Retina (tissue), 1 donor: ENCODE measurements at places on chromosomes 7 and 10.
A peak's percentile ranks its signal among the peaks of the same experiment; 100 is the strongest.

DNA sequence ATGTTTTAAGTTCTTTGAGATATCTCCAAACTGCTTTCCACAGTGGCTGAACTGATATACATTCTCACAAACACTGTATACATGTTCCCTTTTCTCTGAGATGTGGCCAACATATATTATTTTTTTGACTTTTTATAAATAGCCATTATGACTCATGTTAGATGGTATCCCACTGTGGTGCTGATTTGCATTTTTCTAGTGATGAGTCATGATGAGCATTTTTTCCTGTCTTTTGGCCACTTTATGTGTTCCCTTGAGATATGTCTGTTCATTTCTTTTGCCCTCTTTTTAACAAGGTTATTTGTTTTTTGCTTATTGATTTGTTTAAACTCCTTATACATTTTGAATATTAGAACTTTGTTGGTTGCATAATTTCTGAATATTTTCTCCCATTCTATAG lies 1055.1 kb downstream of the NXPH1 start:
- DNase-seq = no peak

DNA sequence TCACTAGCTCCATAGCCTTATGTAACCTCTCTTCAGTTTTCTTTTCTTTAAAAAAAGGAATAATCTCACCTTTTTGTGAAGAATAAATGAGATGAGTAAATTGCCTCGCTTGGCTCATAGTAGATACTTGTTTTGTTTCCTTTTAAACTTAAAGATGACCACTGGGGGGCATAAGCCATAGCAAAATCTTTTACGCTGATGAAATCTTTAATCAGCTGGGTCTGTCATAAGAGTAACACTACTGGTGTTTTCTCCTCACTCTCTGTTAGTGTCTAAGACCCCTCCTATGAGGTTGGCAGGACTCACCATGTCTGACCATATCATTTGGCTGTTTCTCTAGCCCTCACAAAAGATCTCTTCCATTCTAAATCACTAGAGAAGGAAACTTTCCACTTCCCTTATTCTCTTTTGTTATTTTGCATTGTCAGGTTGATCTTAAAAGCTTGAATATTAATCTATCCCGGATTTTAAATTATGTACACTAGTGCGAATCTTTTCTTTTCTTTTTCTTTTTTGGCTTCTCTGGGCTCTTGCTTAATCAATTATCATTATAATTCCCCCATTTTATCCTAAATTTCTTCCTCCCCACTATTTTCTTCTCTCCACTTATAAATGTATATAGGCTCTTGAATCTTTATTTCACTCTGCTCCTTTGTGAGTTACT lies 12.5 kb downstream of the STAG3 start:
- DNase-seq = no peak

GRCh38 chr10:102219370-102219769 lies 6.7 kb upstream of the ELOVL3 start:
- DNase-seq = no peak

DNA sequence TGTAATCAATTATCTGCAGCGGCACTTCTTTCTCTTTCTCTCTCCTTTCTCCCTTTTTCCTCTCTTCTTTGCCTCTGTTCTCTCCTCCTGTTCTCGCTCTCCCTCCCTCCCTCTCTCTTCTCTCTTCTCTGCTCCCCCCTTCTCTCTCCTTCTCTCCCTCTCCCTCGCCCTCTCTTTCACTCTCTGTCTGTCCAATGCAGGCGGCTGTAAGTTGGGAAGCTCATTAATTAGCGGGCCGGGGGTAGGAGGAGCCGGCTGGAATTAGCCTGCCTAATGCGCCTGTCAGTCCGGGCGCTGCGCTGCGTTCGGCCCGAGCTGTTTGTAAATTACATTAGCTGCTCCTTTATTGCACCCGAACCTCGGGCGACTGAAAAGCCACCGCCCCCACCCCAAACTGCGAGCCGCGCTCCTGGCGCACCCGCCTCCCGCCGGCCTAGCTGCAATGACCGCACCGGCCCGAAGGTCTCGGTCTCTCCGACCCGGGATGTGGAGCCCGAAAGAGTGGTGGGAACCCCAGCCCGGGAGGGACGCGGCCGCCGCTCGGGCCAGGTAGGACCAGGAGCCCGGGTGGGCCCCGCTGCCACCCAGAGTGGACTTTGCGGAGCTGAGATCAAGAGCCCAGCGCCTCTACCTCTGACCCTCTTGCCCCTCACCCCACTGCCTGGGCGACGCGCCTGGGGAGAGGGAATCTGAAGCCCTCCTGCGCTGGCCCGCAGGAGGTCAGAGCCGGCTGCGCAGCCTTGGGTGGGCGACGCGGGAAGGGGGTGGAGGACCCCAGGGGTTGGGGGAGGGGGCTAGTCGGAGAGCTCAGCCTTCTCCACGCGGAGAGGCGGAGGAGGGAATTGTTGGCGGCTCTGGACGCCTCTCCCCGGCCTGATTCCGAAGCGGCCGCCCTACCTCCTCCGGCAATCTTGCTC lies at the start of gene LBX1:
LBX1 (minus strand) TSS at position 198 of the 917 bp plus-strand sequence. CDS start 648 bp downstream, outside the sequence.
- DNase-seq = peak; percentile 65

- no peak for DNase-seq
Observed at GRCh38 chr7:28873365-28873764, 84.8 kb downstream of the TRIL start.

DNA sequence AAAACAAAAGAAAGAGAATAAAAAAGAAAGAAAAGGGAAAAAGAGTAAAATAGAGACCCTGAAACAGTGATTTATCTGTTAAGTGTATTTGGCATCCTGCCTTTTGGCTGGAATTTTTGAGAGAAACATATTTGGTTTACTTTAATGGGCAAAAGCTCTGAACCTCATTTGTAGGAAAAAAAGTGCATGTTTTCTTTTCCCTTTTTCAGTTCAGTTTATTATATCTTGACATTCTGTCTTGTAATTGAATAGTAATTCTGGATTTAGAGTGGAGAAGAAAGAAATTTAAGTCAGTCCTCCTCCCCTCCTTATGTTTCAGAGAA lies 69.5 kb downstream of the ARID5B start:
- DNase-seq = no peak

- no peak for DNase-seq
Observed at GRCh38 chr7:69659983-69660382, 61.7 kb downstream of the AUTS2 start.

DNA sequence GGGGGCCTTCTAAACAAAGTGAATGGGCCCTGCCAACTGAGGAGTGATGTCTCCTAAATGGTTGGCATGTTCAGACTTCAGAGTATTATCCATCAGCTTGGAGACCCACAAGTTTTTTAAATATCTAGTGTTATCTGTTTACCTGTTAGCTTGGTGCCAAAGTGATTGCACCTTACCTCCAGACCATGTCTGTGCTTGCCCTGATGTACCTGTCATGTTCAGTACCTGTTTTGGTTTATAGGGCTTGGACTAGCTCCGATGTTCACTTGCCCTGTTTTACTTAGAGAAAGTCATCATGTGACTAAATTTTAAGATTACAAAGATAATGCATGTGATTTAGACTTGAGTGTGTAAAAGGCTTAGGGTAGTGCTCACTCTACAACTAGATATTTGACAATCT lies 67.7 kb downstream of the CNNM2 start:
- DNase-seq = no peak

DNA sequence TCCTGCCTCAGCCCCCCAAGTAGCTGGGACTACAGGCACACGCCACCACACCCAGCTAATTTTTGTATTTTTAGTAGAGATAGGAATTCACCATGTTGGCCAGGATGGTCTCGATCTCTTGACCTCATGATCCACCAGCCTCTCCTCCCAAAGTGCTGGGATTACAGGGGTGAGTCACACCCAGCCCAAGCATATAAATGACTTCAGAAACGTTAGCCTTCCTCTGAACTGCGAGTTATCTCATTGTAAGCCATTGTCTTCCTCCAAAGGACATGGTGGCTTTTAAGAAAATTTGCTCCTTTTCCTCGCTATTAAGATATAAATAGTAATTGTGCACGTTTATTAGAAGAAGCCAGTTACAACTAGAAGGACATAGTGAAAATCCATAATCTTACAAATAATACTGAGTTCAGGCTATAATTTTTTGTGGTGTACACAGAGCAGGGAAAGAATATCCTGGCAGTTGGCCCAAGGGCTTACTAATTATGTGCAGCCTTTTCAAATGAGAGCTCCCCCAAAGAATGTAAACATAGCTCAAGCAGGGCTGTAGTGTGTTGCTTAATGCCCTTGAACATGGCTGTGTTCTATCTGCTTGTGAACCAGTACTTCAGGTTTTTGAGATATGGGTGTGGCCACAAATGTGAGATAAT lies 495.8 kb downstream of the PARD3 start:
- no peak for DNase-seq

- no peak for DNase-seq
Observed at GRCh38 chr7:105399043-105399725, 10.5 kb upstream of the SRPK2 start.

DNA sequence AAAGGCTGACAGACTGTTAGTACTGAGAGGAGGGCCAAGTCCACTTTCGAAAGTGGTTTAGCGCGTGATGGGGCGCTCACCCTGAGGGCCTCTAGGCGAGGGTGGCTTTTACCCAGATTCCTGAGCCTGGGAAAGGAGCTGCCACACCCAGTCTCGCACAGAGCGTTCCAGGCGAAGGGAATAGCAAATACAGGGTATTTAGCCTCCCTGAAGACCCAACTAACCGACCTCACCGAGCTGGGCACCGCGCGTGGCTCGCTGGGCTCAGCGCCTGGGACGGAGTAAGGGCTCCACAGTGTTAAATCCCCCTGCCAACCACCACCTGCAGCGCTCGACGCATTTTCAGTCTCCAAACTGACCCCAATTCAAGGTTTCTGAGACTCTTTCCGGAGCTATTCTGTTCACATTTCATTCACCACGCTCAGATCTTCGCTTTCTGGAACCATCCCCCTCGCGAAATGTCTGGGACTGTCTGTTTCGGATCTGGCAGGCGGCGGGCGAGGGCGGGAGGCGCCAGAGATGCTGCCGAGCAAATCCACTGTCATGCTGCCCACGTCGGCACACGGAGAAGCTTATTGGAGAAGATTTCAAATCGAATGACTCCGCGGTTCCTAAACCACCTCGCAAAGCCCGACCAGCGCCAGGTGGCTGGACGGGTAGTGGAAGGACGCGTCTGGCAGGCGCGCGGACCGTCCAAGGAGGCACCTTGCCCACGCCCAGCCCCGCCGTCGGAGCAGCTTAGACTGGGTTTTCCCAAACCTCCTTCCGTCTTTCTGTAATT lies 1.4 kb upstream of the OSBPL3 start:
- DNase-seq = peak; percentile 83

DNA sequence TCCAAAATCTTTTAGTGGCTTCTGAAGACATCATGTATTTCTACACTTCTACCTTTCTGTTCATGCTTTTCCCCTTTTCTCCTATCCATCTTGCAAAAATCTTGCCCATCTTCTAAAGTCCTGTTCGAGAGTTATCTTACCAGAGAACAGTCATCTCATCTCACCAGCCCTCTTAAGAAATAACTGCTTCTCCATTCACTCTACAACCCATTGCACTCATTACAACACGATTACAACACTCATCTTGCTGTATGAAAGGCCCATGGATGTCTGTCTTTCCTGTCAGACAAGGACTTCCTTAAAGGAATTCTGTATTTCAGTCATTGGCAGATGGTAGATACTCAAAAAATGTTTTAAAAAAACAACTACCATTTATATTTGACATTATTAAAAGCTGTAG lies 30.8 kb downstream of the ZNF438 start:
- DNase-seq = no peak

- DNase-seq = no peak
Observed at GRCh38 chr7:19177269-19177668, 32.0 kb upstream of the FERD3L start.

DNA sequence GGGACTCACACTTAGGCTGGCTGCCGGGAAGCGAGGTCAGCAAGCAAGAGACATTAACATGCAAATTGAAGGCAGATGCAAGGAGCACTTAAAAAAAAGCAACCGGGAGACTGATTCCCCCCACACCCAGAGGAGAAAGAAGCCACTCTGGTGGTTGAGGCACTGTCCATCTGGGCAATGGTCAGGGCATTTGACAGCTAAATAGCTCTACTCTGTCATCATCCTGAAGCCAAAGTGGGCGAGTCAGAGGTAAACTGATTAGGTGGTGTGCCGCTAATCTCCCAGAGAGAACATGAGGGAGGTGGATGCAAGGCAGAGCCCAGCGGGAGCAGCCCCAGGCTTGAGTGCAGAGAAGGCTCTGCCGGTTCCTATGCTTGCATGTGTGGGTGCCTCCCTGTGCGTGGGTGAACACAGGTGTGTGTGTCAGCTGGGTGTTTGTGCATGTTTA lies 100.6 kb downstream of the PLXNA4 start:
- peak; percentile 48 for DNase-seq

GRCh38 chr10:456486-456885 lies 233.0 kb downstream of the DIP2C start:
- DNase-seq = no peak

DNA sequence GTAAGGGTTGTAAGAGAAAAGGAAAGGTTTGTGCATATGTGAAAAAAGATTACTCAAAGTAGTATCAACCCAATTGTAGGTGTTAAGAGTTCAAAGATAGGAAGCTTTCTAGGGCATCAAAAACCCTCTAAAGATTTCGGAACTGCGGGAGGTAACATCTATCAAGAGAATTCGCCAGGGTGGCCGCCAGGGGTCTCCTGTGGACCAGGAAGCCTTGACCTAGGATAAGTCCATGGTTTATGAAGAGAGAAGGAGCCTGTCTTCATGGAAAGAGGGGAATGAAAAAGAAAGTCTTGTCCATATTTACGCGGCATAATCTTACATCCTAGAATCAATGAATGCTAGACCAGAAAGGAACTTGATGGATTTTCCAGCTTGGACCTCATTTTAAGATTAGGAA lies 140.7 kb upstream of the CALCR start:
- peak; percentile 11 for DNase-seq

- no peak for DNase-seq
Observed at GRCh38 chr10:22463255-22463654, 118.0 kb downstream of the SPAG6 start.

GRCh38 chr10:30442019-30442606 lies 8.1 kb downstream of the MAP3K8 start:
- DNase-seq = no peak

DNA sequence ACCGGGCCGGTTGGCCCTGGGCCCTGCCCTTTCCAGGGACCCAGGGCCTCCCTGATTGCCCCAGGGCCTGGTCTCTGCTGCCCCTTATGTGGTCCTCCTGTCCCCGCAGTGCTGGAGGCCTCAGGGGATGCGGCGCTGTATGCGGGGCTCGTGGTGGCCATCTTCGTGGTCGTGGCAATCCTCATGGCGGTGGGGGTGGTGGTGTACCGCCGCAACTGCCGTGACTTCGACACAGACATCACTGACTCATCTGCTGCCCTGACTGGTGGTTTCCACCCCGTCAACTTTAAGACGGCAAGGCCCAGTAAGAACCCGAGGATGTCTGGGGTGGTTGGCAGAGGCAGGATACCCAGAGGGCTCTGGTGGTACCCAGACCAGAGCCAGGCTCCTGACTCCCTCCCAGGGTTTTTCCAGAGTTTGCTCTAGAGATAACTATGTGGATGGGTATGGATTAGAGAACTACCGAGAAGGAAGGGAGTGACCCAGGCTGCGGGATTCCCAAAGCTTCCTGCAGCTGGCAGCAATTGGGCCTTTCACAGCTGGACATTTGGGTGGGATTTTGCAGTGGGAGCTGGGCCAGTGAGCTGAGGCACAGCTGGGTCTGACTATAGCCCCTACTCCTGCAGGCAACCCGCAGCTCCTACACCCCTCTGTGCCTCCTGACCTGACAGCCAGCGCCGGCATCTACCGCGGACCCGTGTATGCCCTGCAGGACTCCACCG lies 28.1 kb upstream of the SLC29A3 start:
- DNase-seq = no peak

- peak; percentile 79 for DNase-seq
Observed at GRCh38 chr7:1193593-1194424, 33.8 kb upstream of the ZFAND2A start.
